Endodermal cell (in vitro differentiated cells): ENCODE measurements at places on chromosomes 3 and 15.

GRCh38 chr3:127195417-127195816 is 2.5 kb downstream of the PRR23E start:
- no peak for DNase-seq

GRCh38 chr3:161576311-161576710 is 79.7 kb downstream of the OTOL1 start:
- no peak for DNase-seq

- DNase-seq, result no peak
Observed at GRCh38 chr15:62896969-62897486, 145.5 kb upstream of the TPM1 start.

- no peak for DNase-seq
Observed at GRCh38 chr3:151175952-151176351, 27.1 kb downstream of the GPR171 start.

DNA sequence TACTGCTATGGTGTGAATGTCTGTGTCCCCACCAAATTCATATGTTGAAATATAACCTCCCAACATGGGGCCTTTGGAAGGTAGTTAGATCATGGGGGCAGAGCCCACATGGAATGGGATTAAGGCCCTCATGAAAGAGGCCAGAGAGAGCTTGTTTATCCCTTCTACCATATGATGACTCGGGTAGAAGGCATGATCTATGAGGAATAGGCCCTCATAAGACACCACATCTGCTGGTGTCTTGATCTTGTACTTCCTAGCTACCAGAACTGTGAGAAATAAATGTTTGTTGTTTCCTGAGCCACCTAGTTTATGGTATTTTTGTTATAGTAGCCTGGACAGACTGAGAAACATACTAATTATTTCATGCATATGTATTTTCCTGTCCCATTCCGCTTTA is 51.9 kb downstream of the WWTR1 start:
- no peak for DNase-seq

GRCh38 chr3:121809249-121809648 is 25.6 kb downstream of the IQCB1 start:
- no peak for DNase-seq

- no peak for DNase-seq
Observed at GRCh38 chr3:119352863-119353527, 58.8 kb downstream of the ARHGAP31 start.

DNA sequence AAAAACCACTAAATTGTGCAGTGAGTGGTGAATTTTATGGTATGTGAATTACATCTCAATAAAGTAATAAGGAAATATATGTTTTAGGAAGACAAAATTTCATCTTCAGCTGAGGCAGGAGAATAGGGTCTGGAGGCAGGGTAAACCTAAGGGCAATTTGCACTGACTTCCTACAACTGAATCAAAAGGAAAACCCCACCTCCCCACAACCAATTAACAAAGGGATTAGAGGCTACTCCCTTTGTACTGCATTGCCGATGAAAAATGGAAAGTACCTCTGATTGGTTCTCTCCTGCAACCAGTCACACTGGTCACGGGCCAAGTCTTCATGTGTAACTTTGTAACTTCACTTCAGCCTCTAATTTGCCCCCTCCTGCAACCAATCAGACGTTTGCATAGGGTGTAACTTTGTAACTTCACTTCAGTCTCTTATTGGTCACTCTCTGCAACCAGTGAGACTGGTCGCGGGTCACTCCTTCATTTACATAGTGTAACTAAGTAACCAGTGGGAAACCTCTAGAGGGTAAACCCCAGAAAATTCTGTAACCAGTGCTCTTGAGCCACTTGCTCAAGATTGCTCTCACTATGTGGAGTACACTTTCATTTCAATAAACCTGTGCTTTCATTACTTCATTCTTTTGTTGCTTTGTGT is 244.5 kb downstream of the CNTN4 start:
- no peak for DNase-seq

- no peak for DNase-seq
Observed at GRCh38 chr3:194745422-194746184, 59.9 kb downstream of the FAM43A start.

- DNase-seq, result no peak
Observed at GRCh38 chr3:44090036-44090435, 151.7 kb upstream of the TOPAZ1 start.

DNA sequence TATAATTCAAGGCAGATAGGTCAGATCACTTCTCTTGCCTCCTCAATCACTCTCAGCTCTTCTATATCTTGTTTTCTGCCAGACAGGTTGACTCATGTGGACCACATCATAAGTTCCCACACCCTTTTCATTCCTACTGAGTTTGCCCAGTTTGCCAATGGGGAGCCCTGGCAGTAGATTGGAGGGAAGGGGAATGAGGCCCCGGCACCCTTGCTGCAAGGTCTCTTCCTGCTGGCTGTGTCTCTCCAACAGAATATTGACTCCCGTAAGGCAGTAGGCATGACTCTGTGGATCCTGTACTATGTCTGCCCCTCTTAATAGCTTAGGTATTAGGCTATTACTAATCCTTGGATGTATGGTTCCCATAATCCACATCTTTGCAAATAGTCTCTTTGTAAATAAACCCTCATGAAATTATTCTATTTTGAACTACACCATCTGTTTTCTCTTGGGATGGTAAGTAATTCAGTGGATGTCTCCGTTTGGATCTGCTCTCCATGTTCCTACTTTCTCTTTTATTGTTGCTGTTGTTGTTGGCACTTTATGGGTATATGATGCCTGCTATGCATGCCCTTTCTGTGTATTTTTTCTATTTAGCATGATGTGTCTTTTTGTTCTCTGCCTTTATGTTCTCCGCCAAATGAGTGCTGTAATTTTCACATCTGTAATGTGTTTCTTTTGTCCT is 65.5 kb upstream of the DCBLD2 start:
- no peak for DNase-seq

DNA sequence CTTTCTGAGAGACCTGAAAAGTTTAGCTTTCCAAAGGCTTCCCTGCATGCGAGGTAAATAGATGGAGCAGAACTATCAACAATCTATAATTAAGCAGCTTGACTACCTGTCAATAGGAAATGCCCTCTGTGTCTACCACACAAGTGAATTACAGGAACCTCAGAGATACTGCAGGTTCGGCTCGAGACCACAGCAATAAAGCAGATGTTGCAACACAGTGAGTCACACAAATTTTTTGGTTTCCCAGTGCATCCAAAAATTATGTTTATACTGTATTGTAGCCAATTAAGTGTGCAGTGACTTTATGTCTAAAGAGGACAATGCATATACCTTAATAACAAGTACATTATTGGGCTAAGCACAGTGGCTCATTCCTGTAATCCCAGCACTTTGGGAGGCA is 252.0 kb downstream of the UBE2E2 start:
- DNase-seq, result no peak

DNA sequence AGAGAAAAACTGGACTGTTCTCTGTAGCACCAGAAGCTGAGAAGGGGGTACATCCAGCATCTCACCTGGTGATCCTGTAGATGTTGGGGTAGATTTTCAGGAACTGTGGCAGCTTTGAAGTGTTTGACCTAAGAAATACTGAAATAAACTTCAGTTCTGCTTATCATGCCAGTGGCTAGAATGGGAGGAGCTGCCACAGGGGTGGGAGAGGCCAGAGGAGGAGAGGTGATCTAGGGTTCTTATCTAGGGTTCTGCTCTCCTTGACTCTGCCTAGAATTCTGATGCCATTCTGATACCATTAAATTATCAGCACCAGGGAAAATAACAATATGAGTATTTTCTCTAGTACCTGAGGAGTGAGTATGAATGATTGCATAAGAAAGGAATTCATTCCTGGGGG is 10.2 kb upstream of the CPOX start:
- DNase-seq, result no peak

GRCh38 chr3:37197810-37198371 is 23.5 kb upstream of the LRRFIP2 start:
- no peak for DNase-seq

DNA sequence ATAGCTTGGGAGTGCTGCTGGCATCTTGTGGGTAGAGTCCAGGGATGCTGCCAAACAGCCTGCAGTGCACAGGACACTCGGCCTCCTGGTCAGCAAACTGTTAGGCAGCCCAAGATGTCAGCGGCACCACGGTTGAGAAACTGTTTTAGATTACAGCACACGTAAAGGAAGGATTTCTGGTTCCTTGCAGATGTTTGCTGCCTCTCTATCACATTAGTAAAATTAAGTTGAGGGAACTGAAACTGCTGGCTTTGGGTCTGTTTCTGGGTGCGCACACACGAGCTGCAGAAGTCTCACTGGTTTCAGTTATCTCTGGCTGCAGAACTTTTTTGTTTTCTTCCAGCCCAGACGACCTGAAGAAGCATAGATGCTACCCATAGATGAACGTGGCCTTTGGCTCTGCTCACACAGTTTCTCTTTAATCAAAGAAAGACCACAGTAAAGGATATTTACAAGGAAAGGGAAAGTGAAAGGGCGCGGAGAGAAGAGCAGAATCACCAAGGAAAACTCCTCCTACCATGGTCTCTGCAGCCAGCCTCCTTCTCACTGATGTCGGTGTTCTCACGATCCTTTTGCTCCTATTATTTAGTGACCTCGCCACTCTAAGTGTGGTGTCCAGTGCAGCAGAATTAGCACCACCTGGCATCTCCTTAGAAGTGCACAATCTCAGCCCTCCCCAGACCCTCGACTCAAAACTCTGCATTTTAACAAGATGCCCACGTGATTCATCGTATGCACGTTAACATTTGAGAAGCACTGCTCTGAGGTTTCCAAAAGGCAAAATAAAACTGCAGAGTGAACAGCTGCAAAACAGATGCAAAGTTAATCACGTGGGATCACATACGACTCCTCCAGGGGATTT is 50.6 kb upstream of the AKAP13 start:
- no peak for DNase-seq

DNA sequence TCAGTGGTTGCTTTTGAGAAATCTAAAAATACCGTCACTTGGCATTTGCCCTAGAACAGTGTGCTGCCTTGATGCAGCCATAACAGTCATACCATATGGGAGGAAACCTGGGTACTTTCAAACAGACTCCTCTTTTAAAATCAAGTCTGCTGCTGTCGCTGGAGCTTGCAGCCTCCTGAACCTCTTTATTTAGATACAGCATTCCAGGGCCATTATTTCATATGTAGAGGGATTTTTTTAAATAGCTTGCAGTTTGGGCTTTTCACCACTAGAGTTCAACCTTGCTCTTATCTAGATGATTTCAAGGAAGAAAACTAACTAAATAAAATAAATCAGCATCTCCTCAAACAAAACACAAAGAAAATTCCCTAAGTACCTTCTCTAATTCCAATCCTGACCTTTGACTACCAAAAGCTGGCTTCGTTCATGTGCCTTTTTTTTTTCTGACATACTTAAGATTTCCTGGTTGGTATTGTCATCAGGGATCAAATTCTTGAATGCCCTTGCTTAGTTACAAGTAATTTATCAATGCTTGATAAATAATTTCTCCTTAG is 111.6 kb downstream of the KBTBD8 start:
- no peak for DNase-seq

DNA sequence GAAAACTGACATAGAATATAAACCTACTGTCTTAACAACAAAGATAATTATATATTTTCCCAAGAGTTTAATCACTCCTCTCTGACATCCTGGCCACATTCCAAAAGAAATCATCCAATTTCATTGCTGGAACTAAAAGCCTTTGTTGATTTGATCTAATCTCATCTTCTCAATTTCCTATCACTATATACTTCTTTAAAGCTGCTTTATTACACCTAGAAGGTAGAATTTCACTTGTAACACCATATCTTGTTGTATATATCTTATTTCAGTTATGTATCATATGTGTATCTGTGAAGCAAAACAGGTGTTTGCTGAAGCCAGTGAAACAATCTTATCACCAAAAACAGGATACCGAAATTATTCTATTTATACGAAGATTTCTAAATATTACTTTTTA is 740.2 kb downstream of the ROBO1 start:
- no peak for DNase-seq

- DNase-seq, result no peak
Observed at GRCh38 chr3:98388147-98388546, 2.3 kb upstream of the OR5K3 start.

GRCh38 chr3:188964957-188965356 is 206.8 kb upstream of the TPRG1 start:
- DNase-seq, result no peak

GRCh38 chr15:58044551-58044950 is 21.0 kb downstream of the ALDH1A2 start:
- no peak for DNase-seq

DNA sequence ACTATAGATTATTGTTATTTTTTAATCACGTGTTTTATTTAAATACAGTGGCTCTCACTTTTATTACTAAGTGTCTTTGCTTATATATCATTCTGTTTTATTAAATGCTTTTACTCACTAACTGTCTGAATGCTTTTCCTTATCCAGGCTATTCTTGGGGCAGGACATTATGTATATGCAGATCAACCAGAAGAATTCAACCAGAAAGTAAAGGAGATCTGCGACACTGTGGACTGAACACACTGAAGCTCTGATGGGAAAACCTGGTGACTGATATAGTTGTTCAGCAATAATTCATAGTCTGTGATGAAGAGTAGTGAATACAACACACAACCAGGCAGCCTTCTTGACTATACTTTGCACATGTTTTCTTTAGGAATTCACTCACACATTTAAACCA is 27.6 kb downstream of the ABHD5 start:
- no peak for DNase-seq

DNA sequence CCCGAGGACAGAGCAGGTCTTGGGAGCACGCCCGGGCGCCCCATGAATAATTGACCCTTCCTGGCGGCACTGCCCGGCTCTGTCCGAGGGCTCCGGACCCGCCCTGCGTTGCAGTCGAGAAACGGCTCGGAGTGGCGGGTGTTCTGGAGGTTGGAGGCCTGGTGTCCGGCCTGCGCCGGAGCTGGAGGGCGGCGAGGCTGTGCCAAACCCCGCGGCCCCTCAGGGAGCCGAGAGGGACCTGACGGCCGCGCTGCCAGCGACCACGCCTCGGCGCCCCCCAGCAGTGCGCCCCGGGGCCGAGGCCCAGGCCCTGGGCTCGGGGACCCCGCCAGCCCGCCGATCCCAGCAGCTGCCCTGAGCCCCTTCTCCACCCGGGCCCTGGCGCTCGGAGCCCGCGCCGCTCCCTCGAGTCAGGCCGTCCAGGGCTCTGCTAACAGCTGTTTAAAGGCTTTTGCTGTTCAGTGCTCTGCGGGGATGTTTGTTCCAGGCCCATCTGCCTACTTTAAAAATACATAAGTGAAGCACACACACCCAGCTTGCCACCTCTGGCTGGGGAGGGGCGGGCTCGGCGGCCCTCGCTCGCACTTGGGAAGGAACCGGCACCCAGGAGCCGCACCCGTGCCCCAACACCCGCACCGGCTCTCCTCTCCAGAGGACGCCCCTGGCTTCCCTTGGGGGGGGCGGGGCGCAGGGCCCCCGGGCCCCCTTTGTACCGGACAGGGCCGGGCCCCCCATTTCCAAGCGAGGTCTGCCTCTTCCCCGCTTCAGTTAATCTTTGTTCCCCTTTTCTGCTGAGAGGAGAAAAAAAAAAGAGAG is 730 bp upstream of the ZNF710 start:
- DNase-seq, result peak; percentile 77

- peak; percentile 89 for DNase-seq
Observed at GRCh38 chr3:65751123-65751700, 287.5 kb downstream of the MAGI1 start.

DNA sequence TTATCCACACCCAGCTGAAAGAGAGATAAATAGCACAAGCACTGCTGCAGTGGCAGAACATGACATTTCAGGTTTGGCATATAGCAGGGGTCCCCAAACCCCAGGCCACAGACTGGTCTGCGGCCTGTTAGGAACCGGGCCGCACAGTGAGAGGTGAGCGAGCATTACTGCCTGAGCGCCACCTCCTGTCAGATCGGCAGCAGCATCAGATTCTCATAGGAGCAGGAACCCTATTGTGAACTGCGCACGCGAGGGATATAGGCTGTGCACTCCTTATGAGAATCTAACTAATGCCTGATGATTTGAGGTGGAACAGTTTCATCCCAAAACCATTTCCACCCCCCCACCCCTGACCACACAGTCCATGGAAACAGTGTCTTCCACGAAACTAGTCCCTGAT is 54.6 kb downstream of the CCR4 start:
- peak; percentile 75 for DNase-seq
